ENCODE measurements at places on chromosomes 13 and 19.

DNA sequence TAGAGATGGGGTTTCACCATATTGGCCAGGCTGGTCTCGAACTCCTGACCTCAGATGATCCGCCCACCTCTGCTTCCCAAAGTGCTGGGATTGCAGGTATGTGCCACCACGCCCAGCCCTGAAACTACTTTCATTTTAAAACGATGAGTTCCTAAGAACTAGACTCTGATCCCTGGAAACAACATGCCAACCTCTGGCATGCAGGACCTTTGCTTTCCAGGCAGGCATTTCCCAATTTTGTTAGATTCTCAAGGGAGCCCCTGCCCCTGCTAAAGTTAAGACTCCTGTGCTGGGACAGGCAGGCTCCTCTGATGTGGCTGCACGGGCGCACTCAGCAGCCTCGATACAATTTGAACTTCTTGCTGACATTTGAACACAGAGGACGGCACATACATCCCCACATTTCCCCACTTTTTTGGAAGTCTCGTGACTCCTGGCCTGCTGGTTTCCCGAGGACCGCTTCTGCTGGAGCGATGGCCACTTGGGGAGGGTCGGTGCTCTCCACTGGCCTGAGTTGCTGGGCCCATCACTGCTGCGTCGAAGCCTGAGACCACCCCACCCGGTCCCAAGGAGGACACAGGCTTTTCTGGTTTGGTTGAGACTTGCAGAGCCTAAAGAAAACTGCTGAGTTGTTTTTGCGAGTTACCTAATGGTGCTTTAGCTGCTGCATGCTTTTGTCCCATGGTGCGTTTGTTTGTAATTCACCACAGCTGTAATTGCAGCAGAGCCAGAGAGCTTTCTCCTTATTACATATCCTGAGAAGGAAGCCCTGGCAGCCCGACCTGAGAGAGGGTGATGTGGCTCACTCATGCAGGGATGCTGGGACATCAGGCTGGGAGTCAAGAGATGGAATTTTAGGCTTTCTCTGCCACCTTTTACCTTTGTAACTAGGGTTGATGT lies 8.2 kb downstream of the ATP11A start:
- DNase-seq, result no peak

- DNase-seq, result no peak
These were observed 10.7 kb downstream of the AP2S1 start for GRCh38 chr19:46839752-46840497.

- no peak for DNase-seq
These were observed 134.2 kb downstream of the TSHZ3 start for GRCh38 chr19:31214997-31215396.

GRCh38 chr13:32802159-32802558 lies 214.1 kb upstream of the KL start:
- DNase-seq, result no peak

GRCh38 chr13:32310134-32310706 lies 4.9 kb downstream of the ZAR1L start:
- peak; percentile 59 for DNase-seq

DNA sequence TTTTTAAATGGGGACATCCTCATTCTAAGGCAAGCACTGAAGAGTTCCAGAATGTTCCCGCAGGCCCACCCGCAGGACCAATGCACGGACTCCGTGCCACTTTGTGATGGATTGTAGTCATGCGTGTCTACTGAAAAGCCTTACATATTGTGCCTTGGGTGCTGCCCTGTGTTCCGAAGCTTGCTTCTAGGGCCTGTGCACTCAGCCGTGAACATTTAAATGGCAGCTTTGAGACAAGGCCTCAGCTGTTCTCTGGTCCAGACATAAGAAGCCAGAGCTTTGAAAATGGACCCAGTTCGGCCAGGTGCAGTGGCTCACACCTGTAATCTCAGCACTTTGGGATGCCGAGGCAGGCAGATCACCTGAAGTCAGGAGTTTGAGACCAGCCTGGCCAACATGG lies 75.3 kb upstream of the CACNA1A start:
- DNase-seq, result no peak

- DNase-seq, result no peak
These were observed 124.7 kb downstream of the RGCC start for GRCh38 chr13:41582027-41582463.

DNA sequence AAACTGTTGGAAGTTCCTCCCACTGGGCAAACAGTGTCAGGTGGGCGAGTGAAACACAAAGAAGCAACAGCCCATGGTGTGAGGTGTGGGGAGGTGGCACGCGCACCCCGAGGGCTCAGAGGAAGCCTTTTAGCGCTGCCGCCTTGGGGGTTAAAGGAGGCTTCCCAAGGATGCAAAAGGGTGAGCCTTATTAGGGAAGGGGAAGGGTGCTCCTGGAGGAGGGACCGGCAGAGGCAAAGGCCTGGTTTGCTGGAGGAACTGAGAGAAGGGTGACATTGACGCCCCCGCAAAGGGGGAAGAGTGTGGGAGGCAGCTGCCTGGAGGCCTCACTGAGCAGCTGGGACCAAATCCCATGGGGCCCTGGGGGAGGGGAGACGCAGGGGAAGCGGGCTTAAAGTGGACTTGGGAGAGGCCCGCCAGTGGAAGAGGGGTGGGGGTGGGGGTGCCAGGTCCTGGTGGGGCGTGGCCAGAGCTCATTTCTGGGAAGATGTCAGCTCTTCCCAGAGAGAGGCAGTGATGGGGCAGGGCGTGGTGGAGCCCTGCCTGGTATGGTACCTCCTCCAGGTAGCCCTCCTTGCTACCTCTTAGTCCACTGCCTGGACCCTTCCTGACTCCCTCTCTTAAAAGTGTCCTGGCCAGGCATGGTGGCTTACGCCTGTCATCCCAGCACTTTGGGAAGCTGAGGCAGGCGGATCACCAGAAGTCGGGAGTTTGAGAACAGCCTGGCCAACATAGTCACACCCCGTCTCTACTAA lies 12.0 kb upstream of the FCHO1 start:
- no peak for DNase-seq

- no peak for DNase-seq
These were observed 3.1 kb downstream of the JUNB start for GRCh38 chr19:12794196-12794941.

GRCh38 chr13:38176664-38177063 lies 173.0 kb upstream of the UFM1 start:
- DNase-seq, result no peak

GRCh38 chr13:50060718-50061117 lies 45.5 kb downstream of the KCNRG start:
- DNase-seq, result no peak

DNA sequence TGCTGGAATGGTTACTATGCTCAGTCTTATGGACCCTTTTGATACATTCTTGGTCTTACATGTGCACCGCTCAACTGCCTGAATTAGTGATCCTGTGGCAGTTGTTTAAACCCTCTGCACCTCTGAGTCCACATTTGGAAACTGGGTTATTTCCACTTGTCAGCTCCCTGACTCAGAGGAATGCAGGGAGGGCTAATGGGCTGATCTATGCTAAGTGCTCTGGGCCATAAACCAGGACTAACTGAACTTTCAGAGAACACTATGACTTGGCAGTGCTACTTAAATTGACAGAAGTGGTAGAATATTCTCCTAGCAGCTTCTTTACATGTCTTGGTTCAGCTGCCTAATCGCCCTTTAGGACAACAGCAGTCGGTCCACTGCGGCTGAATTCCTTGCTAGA lies 26.8 kb upstream of the MED4 start:
- DNase-seq, result no peak

DNA sequence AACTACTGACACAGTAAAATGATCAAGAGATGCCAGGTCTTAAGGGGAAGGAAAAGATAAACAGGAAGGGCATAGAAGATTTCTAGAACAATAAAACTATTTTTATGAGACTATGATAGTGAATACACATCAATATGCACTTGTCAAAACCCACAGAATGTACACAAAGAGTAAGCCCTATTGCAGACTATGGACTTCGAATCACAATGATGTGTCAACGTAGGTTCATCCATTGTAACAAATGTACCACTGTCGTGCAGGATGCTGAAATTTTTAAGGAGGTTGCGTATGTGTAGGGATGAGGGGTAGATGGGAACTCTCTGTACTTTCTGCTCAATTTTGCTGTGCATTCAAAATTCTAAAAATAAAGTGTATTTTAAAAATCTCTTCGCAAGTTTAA lies 171.9 kb downstream of the KLF12 start:
- no peak for DNase-seq

All from CD4-positive, alpha-beta T cell treated with Interleukin-15 for 4 hours (primary cell).